Hematopoietic multipotent progenitor cell (in vitro differentiated cells): ENCODE measurements at places on chromosomes 2 and 18. TPM values are rescaled to one million over a fixed set of nuclear protein-coding genes. Genes with fewer than 3 reads are reported as not detected.
A peak's percentile ranks its signal among the peaks of the same experiment; 100 is the strongest.

- no peak for DNase-seq
Measured at GRCh38 chr2:120346026-120346666, at the start of gene INHBB. TSS of gene INHBB (plus strand) at chr2:120346136. CDS start at chr2:120346189, 53 bp downstream.

ANKRD30B gene
- total RNA-seq, result not detected

DNA sequence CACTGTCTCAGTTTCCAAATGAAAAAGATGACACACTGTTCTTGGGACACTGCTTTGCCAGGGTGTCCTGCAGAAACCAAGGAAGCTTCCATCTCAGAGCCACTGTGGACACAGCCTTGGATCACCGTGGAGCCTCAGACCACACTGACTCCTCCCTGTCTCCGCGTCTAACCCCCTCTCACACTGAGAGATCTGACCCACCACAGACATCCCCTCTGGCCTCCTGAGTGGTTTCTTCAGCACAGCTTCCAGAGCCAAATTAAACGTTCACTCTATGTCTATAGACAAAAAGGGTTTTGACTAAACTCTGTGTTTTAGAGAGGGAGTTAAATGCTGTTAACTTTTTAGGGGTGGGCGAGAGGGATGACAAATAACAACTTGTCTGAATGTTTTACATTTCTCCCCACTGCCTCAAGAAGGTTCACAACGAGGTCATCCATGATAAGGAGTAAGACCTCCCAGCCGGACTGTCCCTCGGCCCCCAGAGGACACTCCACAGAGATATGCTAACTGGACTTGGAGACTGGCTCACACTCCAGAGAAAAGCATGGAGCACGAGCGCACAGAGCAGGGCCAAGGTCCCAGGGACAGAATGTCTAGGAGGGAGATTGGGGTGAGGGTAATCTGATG is 113.4 kb upstream of the PKDCC start:
- DNase-seq, result no peak

DNA sequence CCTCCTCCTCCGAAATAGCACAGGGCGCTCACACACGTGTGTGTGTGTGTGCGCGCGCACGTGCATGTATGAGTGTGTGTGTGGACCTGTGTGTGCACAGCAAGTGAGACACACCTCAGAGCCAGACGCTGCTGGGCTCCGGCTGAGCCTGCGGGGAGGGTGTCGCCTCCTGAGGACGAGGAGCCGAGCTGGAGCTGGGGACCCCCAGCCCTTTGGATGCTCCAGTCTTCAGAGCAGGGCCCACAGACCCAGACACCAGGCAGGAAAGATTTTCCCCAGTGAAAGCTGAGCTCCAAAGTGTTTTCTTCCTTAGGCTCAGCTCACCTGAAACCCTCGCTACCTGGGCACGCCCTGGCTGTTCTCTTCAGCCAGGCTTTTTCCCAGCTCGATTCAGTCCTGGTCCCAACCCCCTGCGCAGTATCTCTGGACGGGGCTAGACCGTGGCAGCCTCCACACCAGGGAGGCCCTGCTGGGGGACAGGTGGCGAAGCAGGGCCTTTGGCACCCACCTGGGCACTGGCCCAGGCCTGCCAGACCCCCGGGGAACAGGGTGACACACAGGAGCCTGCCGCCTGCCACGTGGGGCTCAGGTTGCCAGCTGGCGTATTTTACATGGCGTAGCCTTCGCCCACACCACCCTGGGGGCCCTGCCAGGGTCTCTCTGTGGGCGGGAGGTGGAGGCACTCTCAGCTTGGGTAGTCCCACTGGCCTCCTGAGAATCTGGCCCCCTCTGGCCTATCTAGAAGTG is 36.2 kb downstream of the PDIA6 start:
- DNase-seq, result no peak

GRCh38 chr18:50091509-50092244 is 103.3 kb downstream of the MYO5B start:
- DNase-seq, result no peak

GRCh38 chr2:9703701-9704221 is 73.0 kb upstream of the YWHAQ start:
- peak; percentile 40 for DNase-seq

LRRTM4 gene
- not detected for total RNA-seq

FLACC1 gene
- 0.27 TPM for total RNA-seq

DNA sequence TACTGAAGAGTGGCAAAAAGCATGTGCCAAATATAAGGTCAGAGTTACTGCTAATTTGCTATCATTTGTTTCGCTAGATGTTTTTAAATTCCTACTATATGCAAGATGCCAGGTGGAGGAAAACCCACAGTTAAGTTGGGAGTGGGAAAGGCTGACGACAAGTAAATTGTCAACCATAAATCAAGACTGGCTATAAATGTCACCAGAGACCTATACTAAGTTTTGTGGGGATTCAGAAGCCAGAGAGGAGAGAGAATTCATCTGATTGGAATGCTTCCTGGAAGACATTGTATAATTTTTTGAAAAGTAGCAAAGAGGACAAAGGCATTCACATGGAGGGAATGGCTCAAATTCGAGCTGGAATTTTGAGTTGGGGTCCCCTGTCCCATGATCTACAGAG is 64.3 kb downstream of the CFAP221 start:
- DNase-seq, result no peak

NOP58 gene
- 56.3 TPM for total RNA-seq

DNA sequence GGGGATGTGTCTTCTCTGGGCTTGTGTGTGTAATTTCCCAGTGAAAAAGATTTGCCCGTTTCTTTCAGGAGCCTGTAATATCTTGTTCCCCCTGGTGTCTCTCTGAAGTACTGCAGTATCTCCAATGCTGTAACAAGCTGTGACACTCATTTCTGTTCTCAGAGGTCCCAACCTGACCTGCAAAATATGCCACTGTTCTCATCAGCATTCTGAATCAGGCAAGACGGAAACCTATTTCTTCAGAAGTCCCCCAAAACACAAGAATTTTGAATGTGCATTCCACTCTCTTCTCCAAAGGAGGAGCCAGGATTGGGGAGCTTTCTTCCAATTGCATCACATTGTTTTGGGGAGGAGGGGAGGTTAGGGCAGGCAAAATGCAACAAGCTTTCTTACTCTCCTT is 77.0 kb upstream of the CNGA3 start:
- DNase-seq, result no peak

DNA sequence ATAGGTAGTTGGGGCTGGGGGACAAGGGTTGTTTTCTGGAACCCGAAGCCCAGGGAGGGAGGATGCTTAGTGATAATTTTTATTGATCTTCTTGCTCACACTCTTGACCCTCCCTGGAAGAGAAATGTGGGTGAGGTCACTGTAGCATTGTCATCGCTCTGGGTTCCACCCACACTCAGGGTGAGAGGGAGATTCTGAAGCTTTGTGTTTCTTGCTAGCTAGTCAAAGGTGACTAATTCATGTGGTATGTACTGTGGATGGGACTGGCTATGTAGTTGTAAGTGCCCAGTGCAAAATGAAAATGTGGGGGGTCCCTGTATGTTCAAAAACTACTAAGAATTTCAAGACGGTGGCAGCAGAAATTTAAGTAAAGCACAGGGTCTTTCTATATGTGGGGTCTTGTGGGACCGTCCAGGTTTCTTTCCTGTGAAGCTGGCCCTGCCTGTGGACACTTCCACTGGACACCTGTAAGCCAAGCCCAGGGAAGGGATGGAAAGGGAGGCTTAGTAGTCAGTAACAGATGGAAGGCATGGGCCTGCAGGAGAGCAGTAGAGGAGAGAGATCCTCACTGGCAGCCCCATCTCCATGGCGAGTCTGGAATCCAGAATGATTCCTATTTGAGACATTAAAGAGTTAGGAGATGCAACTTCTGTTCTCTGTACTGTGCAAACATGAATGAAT is 35.0 kb downstream of the TSN start:
- DNase-seq, result no peak

- no peak for DNase-seq
Measured at GRCh38 chr2:46171411-46171953, 125.7 kb upstream of the EPAS1 start.

SERPINB4 gene
- not detected for total RNA-seq

DNA sequence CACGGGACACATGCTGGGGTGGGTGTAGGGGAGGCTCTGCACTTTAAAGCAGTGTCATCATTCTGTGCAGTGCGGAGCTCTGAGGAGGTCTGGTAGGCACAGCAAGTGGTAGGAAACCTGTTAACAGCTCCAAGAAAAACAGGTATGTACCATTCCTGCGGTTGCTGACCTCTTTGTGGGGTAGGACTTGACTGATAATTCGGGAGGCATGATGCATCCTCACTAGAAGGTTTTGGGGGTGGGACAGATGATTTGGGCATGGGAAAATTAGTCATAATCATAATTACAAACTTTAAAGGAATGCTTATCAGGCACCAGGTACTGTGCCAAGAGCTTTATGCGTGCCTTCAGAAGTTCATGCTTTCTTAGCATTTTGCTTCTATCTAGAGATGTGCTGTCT is 9.7 kb downstream of the DOK1 start:
- no peak for DNase-seq
